Sciatic nerve (tissue), 2 donors: ENCODE measurements at places on chromosomes 6 and 20.

DNA sequence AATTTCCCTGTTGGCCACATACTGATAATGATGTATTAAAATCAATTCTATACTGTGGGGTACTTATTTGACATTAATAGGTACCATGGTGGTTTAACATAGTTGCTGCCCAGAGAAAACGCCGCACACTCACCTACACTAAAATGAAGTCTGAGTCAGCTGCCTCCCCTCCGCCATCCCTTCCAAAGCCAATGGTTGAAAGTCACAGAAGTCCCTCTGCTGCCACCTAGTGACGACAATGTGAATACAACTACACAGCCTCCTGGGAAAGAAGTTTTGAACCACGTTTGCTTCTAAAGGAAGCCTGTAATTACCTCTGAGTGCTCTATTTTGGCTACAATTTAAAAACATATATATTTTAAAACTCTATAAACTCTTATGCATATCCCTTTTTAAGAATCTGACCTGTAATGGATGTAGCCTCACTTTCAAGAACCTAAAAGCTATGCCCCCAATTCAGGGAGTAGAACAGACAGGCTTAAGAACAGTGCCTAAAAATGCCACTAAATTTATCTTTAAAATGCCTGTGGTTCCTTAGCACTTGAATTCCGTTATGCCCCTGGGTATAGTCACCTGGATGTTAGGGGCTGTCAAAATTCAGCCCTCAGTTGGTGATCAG is 20.6 kb upstream of the ECI2 start:
- DNase-seq, result peak; percentile 81

GRCh38 chr6:53300656-53301551 is 47.8 kb downstream of the ELOVL5 start:
- no peak for DNase-seq

- no peak for DNase-seq
Measured at GRCh38 chr6:139369568-139370282, 4.7 kb downstream of the CITED2 start.

GRCh38 chr6:56746767-56747504 is 104.2 kb upstream of the DST start:
- no peak for DNase-seq
